ENCODE measurements at places on chromosomes 5 and 9.

DNA sequence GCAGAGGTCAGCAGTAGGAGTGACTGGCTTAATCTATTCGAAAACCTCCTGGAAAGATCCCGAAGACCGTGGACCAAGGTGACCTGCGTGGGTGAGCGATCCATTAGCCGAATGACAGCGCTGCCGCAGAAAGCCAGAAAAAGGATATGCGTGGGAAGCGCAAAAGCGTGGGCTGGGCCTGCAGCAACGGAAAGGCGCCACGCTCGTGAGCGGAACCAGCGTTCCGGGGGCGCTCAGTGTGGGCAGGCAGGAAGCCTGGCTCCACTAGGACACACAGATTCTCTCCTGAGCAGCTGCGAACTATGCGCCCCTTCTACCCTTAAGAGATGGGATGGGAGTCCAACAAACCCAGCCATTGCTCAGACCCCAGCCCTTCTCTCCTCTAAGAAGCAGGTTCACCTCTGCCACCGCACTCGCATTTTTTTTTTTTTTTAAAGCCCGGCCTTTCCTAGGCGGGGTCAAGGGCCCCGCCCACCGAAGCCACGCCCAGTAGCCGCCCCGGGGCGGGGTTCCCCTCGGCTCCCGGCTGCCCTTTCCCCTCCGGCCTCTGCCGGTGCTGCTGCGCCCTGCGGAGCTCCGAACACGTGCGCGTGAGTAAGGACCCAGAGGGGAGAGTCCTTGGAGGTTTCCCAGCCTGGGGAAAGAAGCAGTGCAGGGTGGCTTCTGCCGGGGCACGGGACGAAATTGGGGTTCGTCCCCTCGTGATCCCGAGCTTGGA is 19.8 kb upstream of the MATR3 start:
- peak; percentile 76 for DNase-seq

DNA sequence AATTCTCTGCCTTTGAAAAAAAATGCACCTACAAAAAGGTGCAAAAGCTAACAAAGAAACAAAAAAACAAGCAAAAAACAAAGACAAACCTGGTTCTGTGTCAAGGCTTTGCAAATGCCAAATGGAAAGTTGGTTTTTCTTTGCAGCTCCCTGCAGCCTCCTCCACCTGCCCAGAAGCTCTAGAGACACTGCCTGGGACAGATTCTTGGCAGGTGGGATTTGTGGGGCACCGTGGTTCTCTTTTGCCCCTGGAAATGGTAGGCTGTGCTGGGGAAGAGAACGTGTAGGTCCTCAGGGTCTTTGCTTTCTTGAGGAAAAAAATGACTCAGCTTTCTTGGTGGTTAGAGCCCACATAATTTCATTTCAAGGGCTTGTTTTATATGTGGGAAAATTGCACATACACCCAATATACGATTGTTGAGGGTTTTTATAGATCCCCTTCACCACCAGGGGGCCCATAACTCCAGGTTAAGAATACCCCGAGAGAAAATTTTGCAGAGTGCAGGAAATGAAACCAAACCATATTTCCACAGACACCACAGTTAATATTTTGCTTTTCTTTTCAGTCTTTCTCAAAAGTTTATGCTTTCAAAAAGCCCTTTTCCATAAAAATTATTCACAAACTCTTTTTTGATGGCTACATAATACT is 58.7 kb downstream of the NXNL2 start:
- DNase-seq = peak; percentile 20

- no peak for DNase-seq
Measured at GRCh38 chr9:82206490-82206889, 217.9 kb downstream of the SPATA31D1 start.

GRCh38 chr5:15243301-15244020 is 256.5 kb upstream of the FBXL7 start:
- no peak for DNase-seq

DNA sequence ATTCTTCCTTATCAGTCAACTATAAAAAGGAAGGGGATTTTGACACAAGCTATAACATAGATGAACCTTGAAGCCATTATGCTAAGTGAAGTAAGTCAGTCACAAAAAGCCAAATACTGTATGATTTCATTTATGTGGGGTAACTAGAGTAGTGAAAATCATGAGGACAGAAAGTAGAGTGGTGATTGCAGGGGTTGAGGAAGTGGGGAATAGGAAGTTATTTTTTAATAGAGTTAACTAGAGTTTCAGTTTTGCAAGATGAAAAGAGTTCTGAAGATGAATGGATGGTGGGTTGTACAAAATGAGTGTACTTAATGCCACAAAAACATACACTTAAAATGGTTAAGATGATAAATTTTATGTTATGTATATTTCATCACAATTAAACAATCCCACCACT is 65.4 kb upstream of the FAM174A start:
- no peak for DNase-seq

GRCh38 chr5:143170104-143170503 is 233.4 kb downstream of the NR3C1 start:
- DNase-seq = no peak

DNA sequence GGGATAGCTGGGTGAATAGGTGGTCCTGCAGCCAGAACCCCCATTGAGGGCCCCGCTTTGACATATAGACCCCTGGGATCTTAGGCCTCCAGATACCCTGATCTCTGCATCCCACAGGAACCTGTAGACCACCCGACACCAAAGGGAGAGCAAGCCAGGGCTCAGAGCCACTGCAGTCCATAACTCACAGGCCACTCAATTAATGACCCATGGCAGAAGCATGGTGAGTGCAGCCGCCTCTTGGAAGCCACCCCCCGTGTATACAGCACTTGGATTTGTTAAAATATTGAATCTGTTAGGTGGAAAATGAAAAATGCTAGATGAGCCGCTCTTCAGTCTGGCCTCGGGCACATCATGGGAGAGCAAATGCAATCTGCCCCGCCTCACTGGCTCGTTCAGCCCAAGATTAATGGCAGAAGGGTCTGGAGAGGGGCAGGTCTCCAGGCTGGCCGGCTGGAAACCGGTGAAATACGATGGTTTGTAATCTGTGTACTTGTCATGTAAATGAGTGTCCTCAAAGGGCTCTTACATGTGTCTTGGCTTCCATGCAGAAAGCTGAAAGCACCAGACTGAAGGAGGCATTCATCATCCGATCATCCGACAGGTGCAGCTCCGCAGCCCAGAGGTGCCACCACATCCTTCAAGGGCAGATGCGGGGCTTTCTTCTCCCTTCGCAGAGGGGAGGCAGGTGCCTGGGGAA is 111.3 kb downstream of the OLFM1 start:
- DNase-seq = no peak

GRCh38 chr5:91378752-91379211 is 4.3 kb downstream of the ARRDC3 start:
- no peak for DNase-seq

GRCh38 chr9:115808695-115809094 is 344.9 kb upstream of the PAPPA start:
- no peak for DNase-seq

DNA sequence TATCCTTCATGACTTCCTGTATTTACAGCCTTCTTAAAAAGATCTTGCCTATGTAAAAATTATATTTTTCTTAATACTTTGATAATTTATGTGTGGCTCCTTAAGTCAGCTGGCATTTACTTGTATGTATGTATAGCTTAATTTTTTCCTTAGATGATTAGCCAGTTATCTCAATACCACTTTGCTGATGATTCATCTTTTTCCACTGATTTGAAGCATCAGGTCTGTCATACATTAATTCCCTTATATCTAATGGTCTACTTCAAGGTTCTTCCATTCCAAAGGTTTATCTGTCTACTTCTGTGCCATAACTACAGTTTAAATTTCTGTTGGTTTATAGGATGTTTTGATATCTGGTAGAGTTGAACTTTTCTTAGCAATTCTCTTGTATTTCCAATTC is 44.9 kb upstream of the MTMR12 start:
- no peak for DNase-seq

GRCh38 chr5:18420711-18421110 is 786.5 kb downstream of the TAF11L14 start:
- DNase-seq = no peak

- DNase-seq = no peak
Measured at GRCh38 chr5:134982230-134982629, 14.5 kb downstream of the CATSPER3 start.

- no peak for DNase-seq
Measured at GRCh38 chr5:76445830-76446229, 42.7 kb downstream of the IQGAP2 start.

GRCh38 chr9:128056086-128056485 is 11.0 kb downstream of the NAIF1 start:
- DNase-seq = no peak

DNA sequence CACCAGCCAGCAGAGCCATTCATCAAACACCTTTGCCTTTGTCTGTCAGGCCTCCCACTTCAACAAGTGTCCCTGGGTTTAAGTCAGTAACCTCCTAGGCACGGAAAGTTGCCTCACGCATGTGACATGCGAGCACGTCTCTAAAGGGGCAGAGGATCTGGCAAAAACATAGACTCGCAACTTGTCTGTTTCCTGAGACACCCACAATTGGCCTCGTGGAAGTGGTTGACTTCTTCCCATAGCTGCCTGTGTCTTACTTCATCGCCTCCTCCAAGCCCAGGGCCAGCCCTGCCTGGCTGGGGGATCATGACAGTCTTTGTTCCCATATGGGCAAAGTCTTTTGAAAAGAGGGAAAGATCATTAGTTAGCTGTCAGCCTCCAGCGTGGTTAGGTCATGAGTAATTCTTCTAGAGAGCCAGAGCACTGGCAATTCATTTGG is 35.5 kb upstream of the GLRX start:
- no peak for DNase-seq

DNA sequence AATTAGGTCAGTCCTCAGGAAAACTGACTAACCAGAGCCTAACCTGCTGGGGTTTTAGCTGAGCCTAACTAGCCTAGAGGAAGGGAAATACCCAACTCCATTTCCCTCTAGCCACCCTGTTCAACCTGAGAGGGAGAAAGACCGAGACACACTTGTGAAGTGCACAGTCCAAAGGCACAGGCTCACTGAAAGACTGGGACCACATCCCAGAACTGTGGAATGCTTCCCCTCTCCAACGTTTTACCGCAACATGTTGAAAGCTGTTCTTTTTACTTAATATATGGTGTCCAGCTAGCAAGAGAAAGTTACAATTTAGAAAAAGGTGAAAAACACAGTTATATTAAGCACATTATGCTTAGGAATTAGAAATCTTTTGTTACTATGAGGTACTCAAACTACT is 76.8 kb upstream of the SIMC1 start:
- DNase-seq = no peak

DNA sequence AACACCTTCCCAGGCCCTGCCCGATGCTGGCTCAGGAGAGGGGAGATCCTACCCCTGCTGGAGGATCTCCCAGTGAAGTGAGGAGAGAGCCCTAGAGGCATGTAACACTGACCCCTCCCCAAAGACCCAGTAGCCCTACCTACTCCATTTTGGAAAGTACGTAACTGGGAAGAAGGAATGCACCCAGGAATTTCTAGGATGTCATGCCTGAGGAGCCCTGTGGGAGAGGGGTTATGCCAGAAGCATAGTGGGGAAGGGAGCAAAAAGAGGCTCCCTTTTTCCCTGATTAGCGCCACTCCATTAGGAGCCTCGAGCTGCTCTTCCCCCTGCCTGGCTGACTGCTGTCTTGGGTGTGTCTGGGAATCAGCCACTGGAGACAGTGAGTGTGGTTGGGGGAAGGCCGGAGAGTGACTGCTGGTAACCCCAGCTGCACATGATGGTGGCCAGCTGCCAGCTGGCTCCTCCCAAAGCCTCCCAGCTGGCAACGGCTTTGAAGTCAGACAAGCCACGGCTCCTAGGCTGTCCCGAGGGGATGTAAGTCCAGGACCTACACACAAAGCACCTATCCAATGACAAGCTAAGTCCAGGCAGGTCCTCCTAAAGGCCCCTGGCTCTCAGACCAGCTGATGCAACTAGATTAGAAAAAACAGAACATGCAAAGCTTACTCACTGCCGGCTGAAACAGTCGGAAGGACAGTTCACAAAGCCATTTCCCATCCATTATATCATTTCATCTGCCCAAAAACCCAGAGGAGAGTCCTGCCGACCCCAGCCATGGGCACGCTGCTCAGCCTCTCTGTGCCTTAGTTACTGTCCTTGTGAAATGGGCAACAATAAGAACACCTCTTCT is 136.5 kb upstream of the ABCA1 start:
- no peak for DNase-seq

DNA sequence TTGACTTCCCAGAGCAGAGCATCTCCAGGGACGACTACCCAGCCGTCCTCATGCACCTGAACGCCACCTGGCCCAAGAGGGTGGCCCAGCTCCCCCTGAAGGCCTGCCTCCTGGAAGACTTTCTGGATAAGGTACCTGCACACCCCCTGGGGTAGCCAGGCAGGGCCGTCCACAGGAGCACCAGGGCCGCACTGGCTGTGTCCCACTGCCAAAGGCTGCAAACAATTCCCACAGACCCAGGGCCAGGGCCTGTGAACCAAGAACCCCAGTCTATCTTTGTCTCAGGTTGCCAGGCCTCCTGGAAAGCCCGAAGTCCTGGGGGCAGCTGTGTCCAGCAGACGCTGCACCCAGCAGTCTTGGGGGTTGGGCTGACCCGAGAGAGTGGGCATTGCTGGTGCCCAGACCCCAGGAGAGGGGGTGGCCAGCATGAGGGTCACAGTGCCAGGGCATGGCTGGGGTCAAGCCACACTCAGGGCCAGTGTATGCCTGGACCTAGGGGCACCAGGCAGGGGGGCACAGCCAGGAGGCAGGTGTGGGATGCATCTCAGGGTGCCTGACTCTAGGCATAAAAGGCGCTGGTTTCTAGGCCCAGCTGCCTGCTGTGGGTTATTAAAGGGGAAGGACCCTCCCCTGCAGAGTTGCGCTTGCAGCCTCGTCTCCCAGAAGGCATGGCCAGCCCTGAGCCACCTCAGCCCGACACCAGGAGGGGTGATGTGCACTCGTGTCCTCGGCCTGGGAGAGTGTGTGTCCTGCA is 17.7 kb downstream of the SLC6A18 start:
- no peak for DNase-seq

GRCh38 chr5:891117-891836 is 1.3 kb downstream of the BRD9 start:
- DNase-seq = no peak

DNA sequence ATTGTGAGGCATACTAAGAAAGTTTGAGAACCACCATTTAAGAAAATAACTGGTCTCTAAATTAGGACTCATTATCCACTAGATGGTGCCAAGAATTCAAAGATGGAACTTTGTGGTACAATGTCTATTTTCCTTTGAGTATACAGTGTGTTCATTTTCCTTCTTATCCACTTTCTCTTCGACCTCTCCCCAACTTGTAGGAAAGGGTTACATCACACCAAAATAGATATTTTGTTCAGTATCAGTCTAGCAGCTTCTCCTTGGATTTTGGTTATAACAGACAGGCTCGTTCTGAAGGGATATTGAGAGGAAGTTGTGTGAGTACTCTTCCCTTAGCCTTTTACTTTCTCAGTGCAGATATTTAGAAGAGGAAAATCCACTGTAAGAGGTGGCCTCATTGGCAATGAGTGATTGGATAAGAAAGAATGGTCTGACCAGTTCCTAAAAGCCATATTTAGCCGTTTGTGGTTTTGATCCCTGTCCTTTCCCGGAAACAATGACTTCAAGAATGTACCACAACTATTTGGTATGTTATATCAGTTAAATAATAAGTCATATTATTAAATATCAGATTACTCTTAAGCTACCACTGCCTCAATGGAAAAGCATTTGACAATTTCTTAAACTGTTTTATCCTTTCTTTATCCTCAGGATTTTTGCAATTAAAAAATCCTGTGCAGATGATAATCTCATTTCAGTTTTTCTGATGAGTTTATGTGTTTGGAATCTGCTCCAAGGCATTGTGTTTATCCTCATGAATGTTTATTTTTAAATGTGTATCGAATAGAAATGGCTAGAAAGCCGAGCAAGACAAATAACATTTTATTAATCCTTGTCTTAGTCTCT is 69.0 kb upstream of the GRAMD2B start:
- DNase-seq = no peak

- no peak for DNase-seq
Measured at GRCh38 chr9:123820139-123820538, 109.8 kb downstream of the DENND1A start.

GRCh38 chr5:10521466-10522223 is 42.2 kb upstream of the ANKRD33B start:
- no peak for DNase-seq
